ENCODE measurements at places on chromosomes 2 and 18.
A peak's percentile ranks its signal among the peaks of the same experiment; 100 is the strongest.

- no peak for DNase-seq
Observed at GRCh38 chr18:79772865-79773696, 24.7 kb upstream of the KCNG2 start.

- DNase-seq = no peak
Observed at GRCh38 chr2:68336192-68336591, 16.4 kb upstream of the CNRIP1 start.

DNA sequence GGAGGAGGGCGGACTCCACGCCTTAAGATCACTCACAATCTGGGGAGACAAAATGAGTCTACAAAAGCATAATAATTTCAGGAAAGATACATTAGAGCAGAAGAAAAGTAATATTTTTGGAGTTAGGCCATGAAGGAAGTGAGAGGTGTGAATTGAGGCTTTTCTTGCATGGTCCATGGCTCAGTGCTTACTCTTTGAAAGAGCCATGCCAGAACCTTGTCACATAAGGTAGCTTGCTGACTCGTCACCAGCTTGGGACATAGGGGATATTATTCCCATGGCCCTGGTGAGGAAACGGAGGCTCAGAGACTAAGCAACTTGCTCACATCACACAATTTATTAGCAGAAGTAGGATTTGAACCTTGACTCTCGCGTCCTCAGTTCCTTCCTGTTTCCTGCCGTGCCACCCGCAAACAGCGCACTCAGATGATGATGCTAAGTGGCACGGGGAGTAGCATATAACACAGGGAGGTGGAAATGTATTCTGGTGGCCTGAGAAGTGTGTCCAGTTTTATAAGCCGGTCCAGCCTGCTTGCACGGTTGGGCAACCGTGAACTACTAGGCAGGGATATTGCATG, 312.2 kb upstream of the EPAS1 start:
- no peak for DNase-seq

- no peak for DNase-seq
Observed at GRCh38 chr2:105864262-105864661, 119.5 kb downstream of the NCK2 start.

- DNase-seq = no peak
Observed at GRCh38 chr2:190530248-190530900, 4.1 kb downstream of the NEMP2 start.

DNA sequence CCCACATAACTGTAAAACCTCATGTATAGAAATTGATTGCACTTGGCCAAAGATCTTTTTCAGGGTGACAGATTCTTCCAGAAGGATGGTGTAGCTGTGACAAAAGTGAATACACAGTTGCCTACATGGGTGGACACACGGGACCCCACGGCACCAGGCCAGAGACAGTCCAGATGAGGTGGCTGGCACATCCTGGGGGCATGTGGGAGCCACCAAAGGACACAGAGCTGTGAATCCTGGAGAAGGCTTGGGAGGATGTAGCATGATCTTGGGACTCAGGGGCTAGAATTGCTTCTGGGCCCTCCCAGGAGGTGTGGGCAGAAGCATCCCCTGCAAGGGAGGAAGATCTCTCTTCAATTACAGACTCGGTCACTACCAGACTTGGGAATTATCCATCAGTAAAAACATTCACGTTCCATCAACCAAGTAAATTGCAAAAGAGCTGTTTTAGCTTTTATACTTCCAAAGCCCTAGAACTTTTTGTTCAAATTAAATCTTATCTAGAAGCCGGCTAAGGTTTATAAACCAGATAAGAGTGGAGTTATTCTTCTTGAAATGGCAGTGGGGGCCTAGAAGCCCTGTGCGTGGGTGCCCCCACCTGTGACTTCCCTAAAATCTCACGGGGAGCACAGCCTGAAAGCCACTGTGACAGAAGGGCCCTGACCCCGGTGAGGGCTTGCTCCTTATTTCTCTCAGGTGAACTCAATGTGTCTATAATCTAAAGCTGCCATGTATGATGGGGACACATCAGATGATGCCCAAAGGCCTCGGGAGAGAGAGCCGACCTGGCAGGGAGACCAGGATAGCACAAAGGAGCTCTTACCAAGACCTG, 81.7 kb downstream of the SEPTIN10 start:
- no peak for DNase-seq

GRCh38 chr2:30404319-30405259, 42.5 kb upstream of the LCLAT1 start:
- DNase-seq = no peak

GRCh38 chr2:55112229-55113031, 62.2 kb upstream of the RTN4 start:
- DNase-seq = no peak

DNA sequence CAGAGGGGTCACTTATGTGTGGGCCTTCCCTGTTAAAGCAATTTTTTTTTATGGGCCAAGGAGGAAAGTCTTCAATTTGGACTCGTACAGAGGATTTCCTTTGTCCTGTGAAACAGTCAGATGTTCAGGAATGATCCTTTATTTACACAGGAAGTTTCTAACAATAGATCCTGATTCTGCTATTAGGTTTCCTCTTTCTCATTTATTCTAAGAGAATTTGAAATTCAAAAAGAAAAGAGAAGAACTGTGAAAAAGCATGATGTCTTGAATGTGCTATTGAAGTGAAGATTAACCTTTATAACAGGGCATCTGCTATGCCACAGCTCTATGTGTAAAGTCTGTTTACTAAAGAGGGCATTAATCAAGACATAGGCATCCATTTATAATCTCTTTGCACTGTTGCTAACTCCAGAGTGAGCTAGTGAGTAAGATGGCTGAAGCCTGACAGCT, 105.3 kb upstream of the FAM98A start:
- DNase-seq = no peak

DNA sequence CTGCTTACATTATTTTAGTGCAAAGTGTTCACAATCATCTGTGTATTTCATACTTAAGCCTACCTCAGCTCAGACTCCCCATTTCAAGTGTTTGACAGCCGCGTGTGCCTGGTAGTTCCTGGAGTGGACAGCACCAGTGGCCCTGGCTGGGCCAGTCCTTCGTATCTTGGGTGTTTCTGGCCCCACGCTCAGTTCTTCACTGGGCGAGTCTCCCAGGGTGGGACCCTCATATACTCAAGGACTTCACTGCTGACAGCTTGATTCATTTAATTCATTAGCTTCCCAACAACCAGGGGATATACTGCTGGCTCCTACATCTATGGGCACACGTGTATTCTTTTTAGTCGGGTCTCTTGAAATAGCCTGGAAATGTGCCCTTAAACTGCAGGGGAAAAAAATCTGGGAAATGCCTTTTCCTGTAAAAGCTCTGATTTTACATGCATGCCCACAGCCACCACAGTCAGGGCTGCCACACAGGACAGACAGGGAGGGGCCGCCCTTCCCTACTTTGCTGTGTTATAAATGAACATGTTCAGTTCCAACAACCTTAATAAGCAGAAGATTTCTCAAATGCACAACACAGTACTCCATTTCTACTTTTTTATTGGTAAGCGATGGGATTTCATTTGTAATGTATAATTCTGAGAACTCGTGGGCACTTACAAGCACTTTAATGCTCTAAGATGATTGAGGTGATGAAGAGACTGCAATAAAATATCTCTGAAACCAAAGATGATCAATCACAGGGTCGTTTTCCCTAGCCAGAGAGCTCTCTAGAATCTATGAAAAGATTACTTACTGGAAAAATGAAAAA, 205.5 kb upstream of the REV1 start:
- DNase-seq = no peak

- DNase-seq = no peak
Observed at GRCh38 chr2:67851956-67852824, 210.6 kb downstream of the C1D start.

DNA sequence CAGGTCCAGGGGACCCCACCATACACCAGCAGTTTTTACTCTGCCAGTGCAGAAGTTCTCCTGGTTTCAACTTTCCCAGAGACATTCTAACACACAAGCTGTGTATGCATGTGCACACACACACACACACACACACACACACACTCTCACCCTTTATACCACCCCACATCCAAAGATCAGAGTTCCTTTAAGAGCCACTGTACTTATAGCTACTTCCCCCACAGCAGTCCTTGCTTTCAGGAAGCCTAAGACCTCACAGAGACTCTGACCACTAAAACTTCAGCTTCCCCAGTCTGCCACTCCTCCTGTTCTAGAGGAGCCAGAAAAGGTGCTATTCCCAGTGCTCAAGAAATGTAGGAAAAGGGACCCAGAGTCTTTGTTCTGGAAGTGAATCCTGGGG, 107.8 kb downstream of the ZNF521 start:
- DNase-seq = no peak

GRCh38 chr18:23667114-23667513, 4.4 kb upstream of the ANKRD29 start:
- no peak for DNase-seq

GRCh38 chr2:46134531-46135227, 162.5 kb upstream of the EPAS1 start:
- no peak for DNase-seq

- no peak for DNase-seq
Observed at GRCh38 chr2:238141541-238142318, 3.3 kb downstream of the KLHL30 start.

DNA sequence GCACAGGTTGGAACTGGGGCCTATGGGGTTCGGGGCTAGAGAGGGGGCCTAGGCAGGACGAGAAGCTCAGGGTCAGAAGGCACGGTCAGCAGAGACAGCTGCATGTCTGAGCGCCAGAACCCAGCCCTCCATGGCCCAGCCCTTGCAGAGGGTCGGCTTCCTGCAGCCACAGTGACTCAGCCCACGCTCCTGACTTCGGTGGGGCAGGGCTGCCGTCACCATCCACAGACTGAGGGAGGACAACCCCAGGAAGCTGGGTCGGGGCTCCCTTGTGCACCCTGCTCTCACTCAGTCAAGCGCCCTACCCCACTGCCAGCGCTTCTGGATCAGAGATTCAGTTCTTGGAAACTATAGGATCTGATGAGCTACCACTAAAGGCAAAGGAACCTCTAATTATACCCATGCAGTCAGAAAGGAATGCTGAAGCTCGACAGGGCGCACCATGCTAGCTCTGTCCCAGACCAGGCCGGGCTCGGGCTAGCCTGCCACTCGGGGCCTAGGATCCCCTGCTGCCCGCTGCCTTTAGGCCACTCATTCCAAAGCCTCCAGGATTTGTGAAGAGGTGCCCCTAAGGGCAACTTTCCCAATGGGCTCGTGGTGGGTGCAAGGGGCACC, 3.0 kb downstream of the ACTR1B start:
- DNase-seq = no peak

DNA sequence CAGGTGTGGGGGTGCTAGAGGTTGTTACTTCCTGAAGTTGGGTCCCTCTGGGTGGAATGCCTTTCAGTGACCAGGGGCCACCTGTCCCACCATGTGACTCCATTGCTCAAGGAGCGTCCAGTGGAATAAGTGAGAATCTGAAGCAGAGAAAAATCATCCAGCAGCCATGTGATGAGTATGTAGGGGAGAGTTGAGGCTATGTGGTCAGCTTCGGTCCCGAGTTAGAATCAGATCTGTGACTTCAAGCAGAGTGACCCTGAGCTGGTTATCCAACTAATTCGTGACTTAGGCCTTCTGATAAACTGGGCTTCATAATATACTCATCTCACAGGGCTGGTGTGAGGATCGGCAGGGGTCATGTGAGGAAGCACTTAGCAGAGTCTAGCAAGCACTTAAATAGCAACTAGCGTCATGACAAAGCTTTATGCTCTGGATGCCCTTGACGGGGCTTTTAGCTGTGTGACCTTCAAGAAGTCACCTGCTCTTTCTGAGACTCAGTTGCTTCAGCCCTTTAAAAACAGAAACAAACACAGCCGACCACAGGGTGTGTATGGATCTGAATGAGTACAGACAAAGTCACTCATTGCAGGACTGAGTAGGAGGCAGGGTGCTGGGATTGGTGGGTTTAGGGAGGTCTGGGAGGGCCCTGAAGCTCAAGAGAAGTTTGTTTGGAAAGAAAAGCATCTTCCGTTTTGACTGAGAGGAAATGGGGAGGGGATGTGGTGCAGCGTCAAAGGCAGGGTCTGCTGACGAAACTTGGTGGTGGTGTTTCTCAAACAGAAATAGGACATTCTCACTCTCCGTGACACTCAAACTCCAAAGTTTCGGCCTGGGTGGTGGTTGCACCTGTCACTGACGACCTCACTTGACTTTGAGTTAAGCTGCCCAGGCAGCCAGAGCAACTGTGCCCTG, 264.0 kb upstream of the CXCR4 start:
- peak; percentile 35 for DNase-seq

- no peak for DNase-seq
Observed at GRCh38 chr2:8154270-8154669, 527.6 kb upstream of the ID2 start.

- DNase-seq = no peak
Observed at GRCh38 chr2:24238158-24238557, 63.3 kb downstream of the FAM228A start.

- DNase-seq = no peak
Observed at GRCh38 chr2:844715-845114, 105.9 kb upstream of the SNTG2 start.

DNA sequence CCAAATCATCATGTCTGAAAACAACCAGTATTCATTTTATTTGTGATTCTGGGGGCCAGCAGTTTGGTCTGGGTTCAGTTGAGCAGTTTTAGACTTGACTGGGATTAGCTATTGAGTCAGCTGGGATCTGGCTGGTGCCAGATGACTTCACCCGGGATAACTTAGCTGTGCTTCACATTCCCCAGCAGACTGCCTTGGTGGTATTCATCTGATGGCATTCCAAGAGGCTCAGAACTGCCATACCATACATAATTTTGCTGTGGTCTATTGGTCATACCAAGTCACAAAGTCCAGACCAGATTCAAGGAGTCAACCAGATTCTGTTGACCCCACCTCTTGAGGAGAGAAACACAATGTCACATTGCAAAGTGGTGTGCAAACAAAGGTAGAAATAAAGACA, 7.8 kb upstream of the FSHR start:
- DNase-seq = no peak

DNA sequence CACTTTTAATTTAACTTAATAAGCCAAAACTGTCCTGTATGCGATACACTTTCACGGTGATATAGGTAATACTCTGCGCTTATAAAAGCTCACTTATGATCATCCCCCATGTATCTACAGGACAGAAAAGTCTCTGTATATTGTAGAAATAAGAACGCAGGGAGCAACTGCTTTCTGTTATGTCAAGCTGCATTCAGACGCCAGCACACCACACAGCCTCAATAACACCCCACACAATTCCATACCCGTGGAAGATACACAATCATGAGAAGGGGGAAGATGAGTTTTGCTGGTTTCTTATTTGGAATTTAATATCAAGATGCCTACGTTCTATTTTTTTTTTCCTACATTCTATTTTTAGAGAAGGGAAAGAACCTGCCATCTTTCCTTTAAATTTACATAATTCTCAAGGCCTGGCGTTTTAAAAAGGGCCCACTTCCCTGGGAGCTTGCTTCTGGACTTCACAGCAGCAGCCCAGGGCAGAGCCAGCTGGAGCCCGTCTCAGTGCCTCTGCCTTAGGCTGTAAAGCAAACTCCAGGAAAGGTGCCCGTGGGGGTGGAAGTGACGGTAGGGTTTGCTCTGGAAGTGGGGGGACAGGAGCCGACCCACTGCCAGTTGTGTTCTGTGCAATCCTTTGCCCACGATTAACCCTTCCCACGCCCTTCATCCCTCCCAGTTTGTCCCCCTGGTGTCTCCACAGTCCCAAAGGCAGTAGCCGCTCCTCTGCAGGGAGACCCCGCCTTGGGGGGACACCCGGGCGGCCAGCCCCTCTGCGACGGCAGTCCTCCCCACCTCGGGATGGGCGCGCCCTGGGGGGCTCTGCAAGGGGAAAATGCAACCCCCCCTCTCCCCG, 5.3 kb downstream of the PTGR3 start:
- DNase-seq = no peak
